Liver (tissue), 10 donors: ENCODE measurements at places on chromosomes 16 and 17.

GRCh38 chr16:87322360-87322759 is 5.2 kb upstream of the C16orf95 start:
- no peak for DNase-seq

DNA sequence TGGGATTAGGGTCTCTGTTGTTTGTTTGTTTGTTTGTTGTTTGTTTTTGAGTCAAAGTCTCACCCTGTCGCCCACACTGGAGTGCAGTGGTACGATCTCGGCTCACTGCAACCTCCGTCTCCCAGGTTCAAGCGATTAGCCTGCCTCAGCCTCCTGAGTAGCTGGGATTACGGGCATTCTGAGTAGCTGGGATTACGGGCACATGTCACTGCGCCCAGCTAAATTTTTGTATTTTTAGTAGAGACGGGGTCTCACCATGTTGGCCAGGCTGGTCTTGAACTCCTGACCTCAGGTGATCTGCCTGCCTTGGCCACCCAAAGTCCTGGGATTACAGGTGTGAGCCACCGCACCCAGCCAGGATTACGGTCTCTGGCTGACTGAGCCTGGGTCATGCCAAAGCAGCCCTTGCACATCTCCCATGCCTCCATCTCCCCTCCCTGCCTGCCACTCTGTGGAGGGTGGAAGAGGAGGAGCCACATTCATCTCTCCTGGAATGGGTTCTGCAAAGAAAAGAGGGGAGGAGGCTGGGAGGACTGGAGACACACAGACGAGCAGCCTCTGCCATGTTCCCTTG is 59.2 kb downstream of the BEAN1 start:
- DNase-seq, result no peak

GRCh38 chr17:57945996-57946797 is 9.0 kb downstream of the CUEDC1 start:
- no peak for DNase-seq

DNA sequence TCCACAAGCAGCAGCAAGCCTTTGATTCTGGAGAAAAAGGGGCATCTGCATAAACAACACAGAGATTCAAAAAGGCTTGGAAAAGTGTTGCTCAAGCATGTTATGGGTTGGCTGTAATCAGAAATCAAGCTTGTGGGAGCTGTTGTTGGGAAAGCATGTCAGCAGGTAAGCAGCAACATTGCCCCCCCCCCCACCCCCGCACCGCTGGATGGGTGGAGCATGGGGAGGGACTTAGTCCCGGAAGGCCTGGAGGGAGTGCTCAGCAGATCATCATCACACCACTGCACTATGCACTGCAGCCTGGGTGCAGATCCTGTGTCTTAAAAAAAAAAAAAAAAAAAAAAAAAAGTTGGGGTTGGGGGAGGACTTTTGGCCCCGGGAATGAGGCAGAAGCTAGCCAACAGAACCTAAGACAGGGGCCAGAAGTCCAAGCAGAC is 16.8 kb upstream of the AKAP1 start:
- peak; percentile 47 for DNase-seq

DNA sequence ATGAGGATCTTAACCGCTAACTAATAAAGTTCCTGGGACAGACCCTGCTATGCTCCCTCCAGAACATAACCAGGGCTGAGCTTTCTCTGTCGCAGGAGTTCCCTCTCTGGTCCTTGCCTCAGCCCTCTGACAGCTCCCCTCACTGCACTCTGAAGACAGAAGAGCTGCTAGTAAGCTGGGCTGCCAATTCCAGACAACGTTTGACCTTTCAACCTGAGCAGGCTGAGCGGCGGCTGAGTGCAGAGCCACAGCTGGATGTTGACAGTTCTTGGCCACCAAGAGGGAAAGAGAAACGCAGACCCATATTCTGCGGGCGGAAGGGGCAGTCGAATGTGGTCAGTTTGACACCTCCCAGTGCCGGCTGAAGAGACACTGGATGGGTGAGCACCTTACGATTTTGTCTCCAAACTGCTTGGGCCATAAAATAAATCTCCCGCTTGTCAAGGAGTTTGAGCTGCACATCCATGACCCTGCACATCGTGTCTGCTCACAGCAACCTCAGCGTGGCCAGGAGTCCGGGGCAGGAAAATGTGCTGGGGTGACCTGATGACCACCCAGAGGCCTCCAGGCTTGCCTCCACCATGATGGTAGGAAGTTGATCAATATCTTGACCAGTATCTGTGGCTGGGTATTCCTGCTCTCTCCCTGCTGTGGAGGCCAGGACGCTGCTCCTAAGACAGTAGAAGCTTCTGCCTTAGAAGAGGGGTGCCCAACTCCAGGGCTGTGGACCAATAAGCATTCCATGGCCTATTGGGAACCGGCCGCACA is 209.2 kb downstream of the PARN start:
- no peak for DNase-seq

- DNase-seq, result no peak
Measured at GRCh38 chr17:62941358-62941991, 24.6 kb upstream of the TANC2 start.

- no peak for DNase-seq
Measured at GRCh38 chr17:9026741-9027140, 5.4 kb downstream of the NTN1 start.

DNA sequence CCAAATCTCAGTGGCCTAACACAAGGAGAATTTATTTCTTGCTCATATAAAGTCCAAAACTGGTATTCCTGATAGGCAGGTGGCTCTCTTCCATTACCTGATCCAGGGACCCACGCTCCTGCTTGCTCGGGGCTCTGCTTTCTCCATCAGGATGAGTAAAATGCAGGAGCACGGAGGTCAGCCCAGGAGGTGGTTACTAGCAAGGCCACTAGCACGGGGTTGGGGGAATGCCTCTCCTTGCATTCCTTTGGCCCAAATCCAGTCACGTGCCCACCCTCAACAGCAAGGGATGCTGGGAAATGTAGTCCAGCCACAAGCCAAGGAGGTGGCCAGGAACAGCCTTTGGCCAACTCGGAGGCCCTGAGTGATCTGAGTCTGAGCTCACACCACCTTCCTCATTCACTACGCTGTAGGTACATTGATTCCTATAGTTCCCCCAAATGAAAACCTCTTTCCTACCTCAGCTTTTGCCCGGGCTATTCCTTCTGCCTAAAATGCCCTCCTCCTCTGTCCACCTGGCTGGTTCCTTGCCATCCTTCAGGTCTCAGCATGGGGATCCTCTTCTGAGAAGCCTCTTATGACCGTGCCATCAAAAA is 38.3 kb upstream of the HAPSTR1 start:
- peak; percentile 59 for DNase-seq

DNA sequence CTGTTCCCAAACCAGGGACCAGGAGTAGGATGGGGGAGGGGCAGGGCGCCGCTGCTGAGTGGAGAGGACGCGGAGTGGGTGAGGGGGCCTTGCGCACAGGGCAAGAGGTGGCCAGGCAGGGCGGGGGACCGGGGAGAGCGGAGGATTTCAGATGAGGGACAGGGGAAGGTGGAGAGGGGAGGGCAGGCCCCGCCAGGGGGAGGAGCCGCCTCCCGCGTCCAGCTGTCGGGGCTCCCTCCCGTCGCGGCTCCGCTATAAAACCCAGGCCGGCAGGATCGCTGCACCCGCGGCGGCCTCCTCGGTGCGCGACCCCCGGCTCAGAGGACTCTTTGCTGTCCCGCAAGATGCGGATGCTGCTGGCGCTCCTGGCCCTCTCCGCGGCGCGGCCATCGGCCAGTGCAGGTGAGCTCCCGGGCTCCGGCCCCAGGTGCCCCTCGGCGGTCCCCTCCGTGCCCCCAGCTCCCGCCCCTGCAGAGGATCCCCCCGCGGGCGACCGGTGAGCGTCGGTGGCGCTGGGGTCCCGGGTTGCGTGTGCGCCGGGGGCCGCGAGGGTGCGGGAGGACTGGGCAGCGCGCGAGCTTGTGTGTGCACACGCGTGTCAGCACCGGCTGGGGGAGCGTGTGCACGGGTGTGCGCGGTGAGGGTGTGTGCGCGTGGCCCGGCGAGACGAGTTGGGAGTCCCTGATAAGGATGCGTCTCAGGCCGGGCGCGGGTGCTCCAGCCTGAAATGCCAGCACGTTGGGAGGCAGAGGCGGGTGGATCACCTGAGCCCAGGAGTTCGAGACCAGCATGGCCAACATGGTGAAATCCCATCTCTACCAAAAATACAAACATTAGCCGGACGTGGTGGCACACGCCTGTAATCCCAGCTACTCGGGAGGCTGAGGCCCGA is at the start of gene CA4:
Gene CA4 (plus strand): TSS at position 283 of the 892 bp plus-strand sequence. CDS start 62 bp downstream, at position 345.
- DNase-seq, result no peak

DNA sequence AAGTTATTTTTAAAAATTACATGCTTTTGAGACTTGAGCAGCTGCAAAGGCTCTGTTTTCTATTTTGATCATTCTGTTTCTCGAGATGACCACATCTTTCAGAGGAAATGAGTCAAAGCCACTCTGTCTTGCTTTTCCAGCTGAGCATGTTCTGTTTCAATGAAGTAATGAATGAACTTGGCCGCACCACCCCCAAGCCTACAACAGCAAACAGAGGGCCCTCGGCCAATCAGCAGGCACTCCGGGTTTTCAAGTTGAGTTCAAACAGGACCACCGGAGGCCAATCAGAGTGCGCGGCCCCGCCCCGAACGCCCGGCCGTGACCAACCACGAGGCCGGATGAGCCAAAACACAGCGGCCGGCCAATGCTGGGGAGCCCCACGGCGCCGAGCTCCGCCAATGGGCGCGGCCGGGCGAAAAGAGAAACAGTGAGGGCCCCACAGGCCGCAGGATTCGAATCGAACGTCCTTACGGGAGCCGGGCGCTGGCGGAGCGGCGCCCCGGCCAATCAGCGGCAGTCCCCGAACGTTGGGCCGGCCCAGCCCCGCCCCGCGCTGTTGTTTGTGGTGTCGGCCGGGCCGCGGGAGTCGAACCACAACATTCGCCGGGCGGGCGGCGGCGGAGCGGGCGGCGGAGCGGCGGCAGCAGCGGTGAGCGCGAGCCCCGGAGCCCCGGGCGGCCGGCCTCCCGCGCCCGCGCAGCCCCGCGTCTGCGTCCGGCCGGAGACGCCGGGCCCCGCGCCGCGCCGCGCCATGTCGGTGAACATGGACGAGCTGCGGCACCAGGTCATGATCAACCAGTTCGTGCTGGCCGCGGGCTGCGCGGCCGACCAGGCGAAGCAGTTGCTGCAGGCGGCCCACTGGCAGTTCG is at the start of gene UBALD2:
Gene UBALD2 (plus strand): TSS at position 594 of the 869 bp plus-strand sequence. CDS start 158 bp downstream, at position 752.
- peak; percentile 99 for DNase-seq

DNA sequence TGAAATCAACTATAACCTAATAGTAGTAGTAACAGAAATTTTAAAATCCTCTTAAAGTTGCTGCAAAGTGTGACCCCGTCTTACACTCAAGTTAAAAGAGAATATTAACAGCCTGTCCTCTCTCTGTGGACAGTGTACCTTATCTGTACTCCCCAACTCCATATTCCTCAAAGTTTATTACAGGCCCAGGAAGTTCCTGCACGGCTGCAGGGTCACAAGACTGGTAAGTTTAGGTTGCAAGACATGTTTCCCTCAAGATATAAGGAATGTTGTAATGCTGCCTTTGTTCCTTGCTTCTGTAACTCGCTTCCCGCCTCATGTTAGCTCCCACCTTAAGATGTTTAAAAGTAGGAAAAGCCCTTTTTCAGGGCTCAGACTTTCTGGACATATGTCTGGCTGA is 72.2 kb downstream of the ITFG1 start:
- no peak for DNase-seq

DNA sequence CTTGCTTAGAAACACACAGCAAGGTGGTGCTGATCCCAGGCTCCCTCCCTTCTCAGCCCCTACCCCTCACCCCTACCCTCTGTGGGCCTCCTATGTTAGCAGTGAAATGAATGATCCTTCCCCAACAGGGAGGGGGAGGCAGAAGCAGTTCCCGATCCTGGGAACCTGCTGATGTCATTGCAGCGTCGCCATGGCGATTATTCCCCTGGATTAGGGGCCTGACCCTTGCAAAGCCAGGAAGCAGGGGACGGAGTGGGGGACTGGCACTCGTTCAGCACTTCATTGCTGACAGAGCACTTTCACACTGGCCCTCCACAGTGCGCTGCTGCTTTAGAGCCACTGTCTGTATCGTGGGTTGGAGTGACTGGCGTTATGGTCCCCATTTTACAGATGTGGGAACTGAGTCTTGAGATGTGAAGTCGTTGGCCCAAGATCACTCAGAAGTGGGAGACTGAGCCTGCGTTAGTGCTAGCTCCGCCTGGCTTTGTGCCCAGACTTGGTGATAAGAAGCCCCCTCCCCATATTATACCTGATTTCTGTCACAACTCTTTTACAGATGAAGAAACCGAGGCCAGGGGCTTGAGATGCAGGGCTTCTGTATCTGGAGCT is 26.6 kb downstream of the LASP1 start:
- no peak for DNase-seq

DNA sequence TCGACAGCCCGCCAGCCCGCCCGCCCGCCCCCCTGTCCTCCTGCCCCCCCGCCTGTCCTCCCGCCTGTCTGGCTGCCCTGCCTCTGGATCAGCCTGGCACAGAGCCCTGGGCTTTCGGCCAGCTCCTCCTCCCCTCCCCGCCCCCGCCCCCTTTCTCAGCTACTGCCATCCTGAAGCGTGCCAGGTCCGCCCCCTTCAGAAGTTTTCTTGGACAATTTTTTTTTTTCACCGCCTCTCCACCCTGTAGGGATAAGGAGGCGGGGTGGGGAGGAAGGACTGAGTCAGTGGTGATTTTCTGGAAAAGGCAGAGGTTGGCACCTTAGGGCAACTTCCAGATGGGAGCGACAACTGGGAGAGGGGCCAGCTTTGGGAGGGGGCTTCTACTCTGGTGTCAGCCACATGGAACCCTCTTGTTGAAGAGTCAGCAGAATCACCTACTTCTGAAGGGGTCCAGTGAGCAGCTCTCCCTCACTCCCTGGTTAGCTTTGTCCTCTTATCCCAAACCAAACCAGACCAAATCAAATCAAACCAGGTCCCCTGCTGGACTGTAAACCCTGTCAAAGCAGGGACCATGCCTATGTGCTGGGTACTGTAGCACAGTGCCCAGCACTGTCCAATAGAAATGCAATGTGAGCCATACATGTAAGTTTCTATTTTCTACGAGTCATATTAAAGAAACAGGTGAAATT is 19.7 kb downstream of the IGF2BP1 start:
- peak; percentile 65 for DNase-seq

- no peak for DNase-seq
Measured at GRCh38 chr16:78269256-78269655, 169.8 kb downstream of the WWOX start.

GRCh38 chr16:13414154-13414553 is 505.8 kb upstream of the ERCC4 start:
- no peak for DNase-seq

DNA sequence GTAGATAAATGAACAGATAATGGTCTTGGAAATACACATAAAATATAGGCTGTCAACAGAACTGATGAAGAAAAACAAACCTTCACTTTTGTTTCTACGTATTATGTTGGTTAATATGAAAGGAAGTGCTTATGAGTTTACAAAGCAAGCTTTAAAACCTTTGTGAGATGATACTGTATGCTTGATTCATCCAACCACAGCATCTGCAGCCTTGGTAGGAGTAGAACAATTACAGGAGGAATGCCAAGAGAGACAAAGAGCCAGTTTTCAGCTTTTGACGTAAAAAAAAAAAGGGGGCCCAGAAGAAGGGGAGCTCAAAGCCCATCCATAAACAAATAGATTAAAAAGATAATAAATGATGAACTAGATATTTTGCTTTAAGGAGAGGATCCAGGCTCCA is 13.3 kb downstream of the FAM20A start:
- DNase-seq, result no peak

DNA sequence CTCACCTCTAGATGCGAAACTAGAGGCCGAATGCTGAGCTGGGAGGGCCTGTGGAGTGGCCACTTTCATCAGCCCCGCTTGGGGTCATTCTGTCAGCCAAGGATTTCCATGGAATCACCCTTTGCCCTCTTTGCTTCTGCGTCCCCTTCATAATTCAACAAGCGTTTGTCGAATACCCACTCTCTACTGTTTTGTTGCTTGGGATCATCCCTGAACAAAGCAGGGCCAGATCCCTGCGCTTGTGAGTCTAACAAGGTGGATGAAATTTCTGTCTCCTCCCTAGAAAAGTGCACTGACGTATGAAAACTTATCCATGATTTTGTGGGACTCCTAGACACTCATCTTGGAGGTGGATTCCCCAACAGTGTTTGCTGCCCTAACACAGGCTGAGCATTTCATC is 3.3 kb upstream of the SLC12A3 start:
- no peak for DNase-seq
